ENCODE measurements at places on chromosomes 2 and 18. TPM values are rescaled to one million over a fixed set of nuclear protein-coding genes. Genes with fewer than 3 reads are reported as not detected.

The TAF4B gene
- 1.7 TPM for polyA plus RNA-seq

- DNase-seq = no peak
Measured at GRCh38 chr2:96888072-96889011, 18.5 kb upstream of the SEMA4C start.

DNA sequence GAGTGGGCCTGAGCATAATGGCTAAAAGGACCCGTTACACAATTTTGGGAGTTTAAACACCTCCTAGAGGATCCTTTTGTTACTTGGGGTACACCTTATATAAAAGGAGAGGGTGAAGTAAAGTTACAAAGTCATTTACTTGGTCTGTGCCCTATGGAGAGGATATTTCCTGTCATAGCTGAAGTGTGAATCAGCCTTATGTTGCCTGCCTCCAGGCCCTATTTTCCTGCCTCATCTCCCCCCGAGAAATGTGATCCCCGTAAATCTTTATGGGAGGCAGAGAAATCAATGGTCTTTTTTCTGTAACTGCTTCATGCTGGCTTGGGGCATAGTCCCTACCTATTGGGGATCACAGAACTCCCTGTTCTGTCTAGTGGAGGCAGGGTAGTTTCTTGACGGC, 906.6 kb downstream of the DSC3 start:
- no peak for DNase-seq

The LBX2 gene
- polyA plus RNA-seq = 1.5 TPM

GRCh38 chr2:67503066-67503795, 106.1 kb downstream of the ETAA1 start:
- no peak for DNase-seq

The TRIP12 gene
- polyA plus RNA-seq = 29.3 TPM

The PSTPIP2 gene
- polyA plus RNA-seq = 1.3 TPM

- DNase-seq = no peak
Measured at GRCh38 chr2:73177645-73178255, 24.6 kb upstream of the NOTO start.

- no peak for DNase-seq
Measured at GRCh38 chr18:38464024-38464423, 898.4 kb upstream of the CELF4 start.

GRCh38 chr18:75116165-75116564, 92.8 kb downstream of the PTGR3 start:
- no peak for DNase-seq

GRCh38 chr2:46481198-46482193, 2.1 kb downstream of the TMEM247 start:
- no peak for DNase-seq

GRCh38 chr2:19751631-19752030, 150.2 kb downstream of the TTC32 start:
- DNase-seq = peak; percentile 17

DNA sequence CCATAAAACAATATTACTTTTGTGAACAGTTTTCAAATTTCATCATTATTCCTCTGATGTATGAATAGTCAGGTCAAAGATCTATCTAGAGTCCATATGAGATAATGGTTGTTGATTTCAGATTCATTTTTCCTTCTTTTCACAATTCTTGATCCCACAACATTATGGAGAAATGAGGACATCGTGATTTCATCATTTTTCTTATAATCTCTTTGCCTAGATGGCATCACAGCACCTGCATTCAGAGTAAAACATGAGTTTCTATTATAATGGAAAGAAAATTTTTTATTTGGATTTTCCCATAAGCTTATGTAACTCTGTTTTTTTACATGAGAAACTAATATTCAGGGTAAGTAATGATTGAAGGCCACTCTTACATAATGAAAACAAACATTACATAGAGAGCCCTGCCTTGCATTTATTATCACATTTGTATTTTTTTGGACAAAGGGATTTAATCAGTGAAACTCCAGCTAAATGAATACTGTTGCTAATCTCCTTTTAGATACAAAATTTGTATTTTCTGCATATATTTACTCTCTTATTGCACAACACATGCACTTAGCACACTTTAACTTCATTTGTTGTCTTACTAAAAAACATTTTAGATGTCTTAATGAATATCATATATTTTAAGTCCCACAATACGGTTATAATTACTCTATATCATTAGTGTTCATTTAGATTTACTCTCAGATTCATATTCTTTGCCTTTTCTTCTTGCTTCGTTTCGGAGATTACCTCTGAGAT, 188.4 kb upstream of the KYNU start:
- no peak for DNase-seq

GRCh38 chr2:18046017-18046416, 167.6 kb downstream of the KCNS3 start:
- no peak for DNase-seq

DNA sequence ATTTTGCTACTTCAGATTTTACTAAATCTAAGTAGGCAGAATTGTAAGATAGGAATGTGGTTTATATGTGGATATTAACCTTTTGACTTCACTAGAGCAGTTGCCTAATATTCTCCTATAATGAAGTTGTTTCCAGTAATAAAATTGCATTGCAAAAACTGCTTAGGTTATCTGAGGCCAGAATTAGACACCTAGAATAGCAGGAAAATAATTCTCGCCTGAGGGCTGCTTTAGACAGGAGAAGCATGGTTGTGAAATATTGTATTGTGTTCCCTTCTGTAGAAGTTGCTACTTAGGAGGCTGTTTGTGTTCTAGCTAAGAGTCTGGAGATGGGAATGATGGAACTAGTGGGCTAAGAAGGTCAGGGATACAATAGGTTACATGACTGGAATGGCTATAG, 146.3 kb downstream of the PLCL1 start:
- DNase-seq = no peak

The C2orf80 gene
- polyA plus RNA-seq = not detected

- no peak for DNase-seq
Measured at GRCh38 chr18:55780586-55781071, 192.6 kb upstream of the TCF4 start.

The C2orf78 gene
- not detected for polyA plus RNA-seq

DNA sequence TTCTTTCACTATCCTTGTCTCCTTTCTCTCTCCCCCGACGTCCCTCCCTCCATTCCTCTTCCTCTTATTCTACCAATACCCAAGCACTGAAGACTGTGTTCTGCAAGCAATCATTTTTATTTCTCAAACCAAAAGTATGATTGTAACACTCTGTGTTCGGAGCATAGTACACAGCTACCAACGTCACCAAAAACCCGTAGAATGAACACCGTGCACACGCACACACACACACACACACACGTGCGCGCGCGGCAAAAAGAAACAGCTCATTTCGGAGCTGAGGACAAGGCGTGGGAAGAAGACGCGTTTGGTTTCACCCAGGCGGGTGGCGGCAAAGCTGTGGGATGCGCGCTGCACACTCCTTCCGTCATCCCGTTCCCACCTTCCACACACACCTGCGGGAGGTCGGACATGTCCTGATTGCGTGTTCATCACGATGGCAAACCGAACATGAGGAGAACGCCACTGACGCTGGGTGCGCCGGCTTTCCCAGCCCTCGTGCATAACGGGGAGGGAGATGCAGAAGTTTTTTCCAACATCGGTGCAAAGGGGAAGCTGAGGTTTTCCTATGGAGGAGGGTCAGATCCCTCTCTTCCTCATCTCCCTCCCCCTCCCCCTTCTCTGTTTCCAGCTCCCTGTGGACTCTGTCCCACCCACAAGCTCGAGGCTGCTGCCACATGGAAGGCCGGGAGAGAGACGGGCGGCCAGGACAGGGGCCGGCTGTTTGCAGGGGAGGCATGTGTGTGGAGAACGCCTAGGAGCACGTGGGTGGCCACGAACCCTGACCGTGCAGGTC, 20.4 kb downstream of the MBP start:
- peak; percentile 74 for DNase-seq

The ASB18 gene
- polyA plus RNA-seq = not detected

The RUFY4 gene
- polyA plus RNA-seq = not detected

DNA sequence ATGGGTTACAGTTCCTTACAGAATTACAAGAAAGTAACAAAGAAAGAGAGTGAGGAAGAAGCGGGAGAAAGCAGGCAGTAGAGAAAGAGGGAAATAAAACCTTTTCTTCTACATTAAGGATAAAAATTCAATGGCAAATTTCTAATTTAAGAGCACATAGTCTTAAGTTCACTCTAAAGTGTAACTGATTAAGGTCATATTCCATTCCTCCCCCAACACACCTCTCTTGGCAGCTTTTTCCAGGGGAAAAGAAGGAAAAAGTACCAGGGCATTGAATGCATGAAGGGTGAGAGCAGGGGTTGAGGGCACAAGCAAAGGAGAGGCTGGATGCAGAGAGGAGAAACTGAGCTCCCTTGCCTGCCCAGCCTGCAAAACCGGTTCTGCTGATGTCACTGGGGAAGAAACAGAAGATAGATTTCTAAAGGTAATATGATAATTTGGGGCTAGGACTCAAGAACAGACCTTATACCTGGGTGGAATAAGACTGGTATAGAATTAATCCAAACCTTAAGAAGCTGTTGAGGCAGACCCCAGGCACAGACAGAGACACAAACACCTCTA, 4.6 kb downstream of the ACMSD start:
- DNase-seq = no peak

GRCh38 chr2:84796798-84797197, 84.1 kb downstream of the TRABD2A start:
- DNase-seq = no peak

The CPLX4 gene
- not detected for polyA plus RNA-seq

- DNase-seq = no peak
Measured at GRCh38 chr2:225040856-225041206, 1.4 kb downstream of the DOCK10 start.

The BCS1L gene
- polyA plus RNA-seq = 40.7 TPM

Data from kidney (tissue), 22 donors.